Stimulated activated CD8-positive, alpha-beta memory T cell treated with anti-CD3 and anti-CD28 coated beads, Interleukin-7, amount 100 ng/mL, for 24 hours (primary cell): ENCODE measurements at places on chromosomes 12 and 14.

- DNase-seq, result no peak
Measured at GRCh38 chr14:65361920-65362319, 50.6 kb upstream of the FUT8 start.

- no peak for DNase-seq
Measured at GRCh38 chr14:85391892-85392291, 138.1 kb upstream of the FLRT2 start.

DNA sequence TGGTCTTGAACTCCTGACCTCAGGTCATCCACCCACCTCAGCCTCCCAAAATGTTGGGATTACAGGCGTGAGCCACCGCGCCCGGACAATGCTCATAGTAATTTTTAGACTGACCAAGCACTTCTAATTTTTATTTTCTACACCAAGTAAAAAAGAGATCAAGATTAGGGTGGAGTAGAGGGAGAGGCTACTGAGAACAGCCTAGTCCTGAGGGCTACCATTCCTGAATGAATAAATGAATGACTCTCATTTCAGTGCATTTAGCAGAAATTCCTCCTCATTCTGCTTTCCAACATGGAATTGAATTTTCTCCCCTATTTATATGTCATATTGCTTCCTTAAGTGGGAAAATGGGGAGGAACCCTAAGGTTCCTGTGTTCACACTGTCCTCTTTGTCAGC lies 26.4 kb downstream of the BBOF1 start:
- no peak for DNase-seq

GRCh38 chr12:118706437-118706836 lies 274.9 kb upstream of the SRRM4 start:
- DNase-seq, result no peak

DNA sequence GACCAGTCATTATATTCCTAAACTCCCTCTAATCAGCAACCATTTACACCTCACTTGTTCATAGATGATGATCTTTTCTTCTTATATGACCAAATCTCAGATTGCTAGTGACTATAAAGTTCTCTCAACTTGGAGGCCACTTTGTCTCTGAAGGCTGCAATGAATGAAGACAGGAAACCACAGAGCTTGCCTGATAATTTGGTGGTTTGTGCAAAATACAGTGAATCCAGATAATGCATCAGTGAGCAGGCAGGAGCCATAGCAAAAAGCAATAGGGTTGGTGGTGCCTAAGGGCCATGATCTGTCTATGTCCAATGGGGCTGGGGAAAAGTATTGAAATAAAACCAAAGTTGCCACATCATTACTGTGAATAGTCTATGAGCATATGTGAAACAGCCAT lies 123.8 kb upstream of the LRFN5 start:
- DNase-seq, result no peak

- DNase-seq, result no peak
Measured at GRCh38 chr12:26768611-26769603, 64.1 kb downstream of the ITPR2 start.
